ENCODE measurements at places on chromosomes 2 and 18. TPM values are rescaled to one million over a fixed set of nuclear protein-coding genes. Genes with fewer than 3 reads are reported as not detected.

- H3K4me3 ChIP-seq: no peak overlapping the region
- no peak for DNase-seq
- peaks cover 5% of the 10 kb centered on the region for H3K4me1 ChIP-seq
- no peaks in the 10 kb centered on the region for H3K36me3 ChIP-seq
- H3K27ac ChIP-seq: no peak overlapping the region
Measured at GRCh38 chr2:147657086-147658000, 187.5 kb upstream of the ACVR2A start.

GAD1 gene
- polyA plus RNA-seq: not detected

GRCh38 chr2:37767959-37768925 is 96.8 kb upstream of the CDC42EP3 start:
- peaks cover 4% of the 10 kb centered on the region for H3K4me1 ChIP-seq
- H3K27me3 ChIP-seq: no peaks in the 10 kb centered on the region
- peak overlapping the region; percentile 28 for H3K27ac ChIP-seq

- H3K27me3 ChIP-seq: peaks cover 3% of the 10 kb centered on the region
- DNase-seq: no peak
- no peak overlapping the region for H3K27ac ChIP-seq
Measured at GRCh38 chr2:225309516-225309915, 90.0 kb upstream of the NYAP2 start.

OSBPL6 gene
- polyA plus RNA-seq: 0.67 TPM
